Left colon (tissue), 2 donors: ENCODE measurements at places on chromosomes 4 and X. TPM values are rescaled to one million over a fixed set of nuclear protein-coding genes. Genes with fewer than 3 reads are reported as not detected.

DNA sequence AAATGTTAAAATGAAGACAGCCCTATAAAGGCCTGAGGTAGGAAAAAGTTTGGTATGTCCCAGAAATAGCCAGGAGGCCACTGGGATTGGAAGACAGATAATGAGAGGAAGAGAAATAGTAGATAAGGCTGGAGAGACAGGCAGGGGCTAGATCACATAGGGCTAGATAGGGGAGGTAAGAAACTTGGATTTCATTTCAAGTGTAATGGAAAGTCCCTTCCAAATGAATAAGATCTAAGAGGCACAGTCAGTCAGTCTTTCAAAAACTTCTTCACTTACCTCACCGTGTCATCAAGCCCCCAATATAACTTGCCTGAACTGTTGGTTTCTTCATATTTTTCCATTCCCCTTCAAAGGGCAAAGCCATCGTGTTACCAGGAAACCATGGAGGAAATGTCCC lies 121.8 kb downstream of the SPCS3 start:
- no peak for DNase-seq

- DNase-seq = no peak
These were observed 128.8 kb upstream of the GPC4 start for GRCh38 chrX:133544115-133544514.

GRCh38 chrX:49879656-49880277 lies 483 bp downstream of the USP27X start:
- no peak for DNase-seq

- no peak for DNase-seq
These were observed 102.1 kb upstream of the STS start for GRCh38 chrX:7045238-7045955.

DNA sequence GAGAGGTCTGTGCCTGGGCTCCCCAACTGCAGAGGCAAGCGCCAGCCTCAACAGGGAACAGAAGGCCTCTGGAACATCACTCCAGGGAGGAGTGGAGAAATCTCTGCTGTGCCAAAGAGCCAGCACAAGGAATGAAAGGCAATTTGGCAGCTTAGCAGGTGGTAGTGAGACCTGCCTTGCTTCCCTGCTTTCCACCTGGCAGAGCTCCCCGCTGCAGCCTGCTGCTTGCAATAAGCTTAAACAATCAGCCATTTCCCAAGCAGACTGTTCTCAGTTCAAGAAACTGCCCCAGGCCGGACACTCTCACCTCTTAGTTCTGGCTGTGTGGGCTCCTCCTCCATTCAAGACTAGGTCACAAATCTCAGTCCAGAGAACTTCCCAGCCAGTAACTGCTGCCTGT lies 370.6 kb downstream of the MAGEB5 start:
- no peak for DNase-seq

GRCh38 chrX:53681661-53682060 lies 4.9 kb downstream of the HUWE1 start:
- no peak for DNase-seq

DNA sequence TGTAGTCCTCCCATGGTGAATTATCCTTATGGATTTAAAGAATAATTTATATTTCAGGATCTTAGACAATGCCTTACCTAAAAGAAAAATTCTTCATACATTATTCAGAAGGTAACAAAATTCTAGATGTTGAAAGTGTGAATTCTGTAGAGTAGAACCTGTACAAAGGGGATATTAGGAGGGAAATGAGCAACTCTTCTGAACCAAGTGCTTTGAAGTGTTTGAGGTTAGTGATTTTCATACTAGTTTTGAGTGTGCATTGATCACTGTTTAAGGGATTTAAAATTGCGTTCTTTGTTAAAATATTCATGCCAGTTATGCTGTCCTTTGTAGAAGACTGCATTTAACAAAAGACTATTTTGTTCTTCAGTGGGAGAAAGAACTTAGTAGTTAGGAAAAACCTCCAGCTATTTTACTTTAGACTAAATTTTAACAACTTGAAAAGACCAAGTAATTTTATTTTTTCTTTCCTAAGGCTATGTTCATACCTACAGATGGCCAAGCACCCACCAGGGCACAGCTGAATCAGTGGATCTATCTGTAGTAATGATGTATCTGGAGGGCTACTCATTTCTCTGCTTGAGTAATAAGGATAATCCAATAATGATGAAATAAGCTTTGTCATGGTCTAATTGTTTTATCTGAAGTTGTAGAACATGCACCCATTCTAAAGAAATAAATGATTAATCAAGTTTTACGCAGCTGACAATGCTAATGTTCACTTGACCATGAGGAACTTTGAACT lies 134.3 kb upstream of the RPS6KA6 start:
- DNase-seq = no peak

DNA sequence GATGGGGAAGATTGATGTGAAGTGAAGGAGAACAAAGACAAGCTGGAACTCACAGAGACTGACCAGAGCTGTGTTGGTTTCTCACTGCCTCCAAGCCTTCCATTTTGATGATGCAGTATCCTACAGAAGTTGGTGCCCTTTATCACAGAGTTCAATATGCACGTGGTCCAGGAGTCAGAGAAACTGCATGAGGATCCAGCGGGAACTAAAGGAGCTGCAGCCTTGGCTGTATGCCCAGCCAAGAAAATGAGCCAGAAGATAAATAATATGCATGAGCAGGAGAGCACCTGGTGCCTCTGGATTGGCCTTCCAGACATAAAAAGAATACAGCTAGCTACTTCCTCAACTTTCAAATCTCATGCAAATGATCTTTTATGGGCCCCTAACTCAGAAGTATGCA lies 44.3 kb upstream of the DCLK2 start:
- DNase-seq = peak; percentile 62

- DNase-seq = peak; percentile 86
These were observed 1639.0 kb upstream of the IGFBP7 start for GRCh38 chr4:58749206-58749605.

GRCh38 chr4:78645853-78646757 lies 94.5 kb downstream of the ANXA3 start:
- DNase-seq = peak; percentile 54

GRCh38 chr4:10534820-10535219 lies 77.6 kb upstream of the ZNF518B start:
- DNase-seq = no peak

- no peak for DNase-seq
These were observed 486.0 kb upstream of the CTSO start for GRCh38 chr4:156439576-156440200.

DNA sequence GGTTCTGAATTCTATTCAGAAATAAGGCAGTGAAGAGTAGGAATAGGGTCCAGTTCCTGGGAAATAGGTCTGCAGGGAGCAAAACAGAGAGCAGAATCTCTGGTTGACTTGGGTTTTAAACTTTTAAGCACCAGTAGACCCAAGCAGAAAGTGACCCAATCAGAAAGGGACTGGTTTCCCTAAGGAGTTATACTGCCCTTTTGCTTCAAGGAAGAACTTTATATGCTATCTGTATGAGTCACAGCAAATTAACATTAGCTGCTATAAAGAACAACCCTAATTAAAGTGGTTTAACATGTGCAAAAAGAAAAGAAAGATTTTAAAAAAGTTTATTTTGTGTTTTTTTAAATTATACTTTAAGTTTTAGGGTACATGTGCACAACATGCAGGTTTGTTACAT lies 263.6 kb upstream of the EMCN start:
- DNase-seq = no peak

DNA sequence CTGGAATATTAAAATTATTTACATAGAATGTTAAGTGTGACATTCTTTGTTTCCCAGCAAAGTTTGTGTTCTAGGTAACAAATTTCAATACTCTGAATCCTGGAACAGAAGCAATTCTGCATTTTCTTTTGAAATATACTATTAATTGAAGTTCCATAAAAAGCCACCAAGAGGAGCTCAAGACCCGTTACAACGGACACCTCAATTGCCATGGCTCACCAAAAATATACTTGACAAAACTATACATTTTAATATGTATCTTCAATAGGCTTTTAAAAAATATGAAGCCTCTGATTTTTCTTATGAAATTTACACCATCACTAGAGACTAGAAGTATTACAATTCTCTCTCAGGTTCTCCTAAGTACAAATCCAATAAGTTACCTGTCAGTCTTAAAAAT lies 111.4 kb downstream of the NYX start:
- no peak for DNase-seq

- DNase-seq = no peak
These were observed 33.2 kb upstream of the MID1IP1 start for GRCh38 chrX:38768079-38768478.

DNA sequence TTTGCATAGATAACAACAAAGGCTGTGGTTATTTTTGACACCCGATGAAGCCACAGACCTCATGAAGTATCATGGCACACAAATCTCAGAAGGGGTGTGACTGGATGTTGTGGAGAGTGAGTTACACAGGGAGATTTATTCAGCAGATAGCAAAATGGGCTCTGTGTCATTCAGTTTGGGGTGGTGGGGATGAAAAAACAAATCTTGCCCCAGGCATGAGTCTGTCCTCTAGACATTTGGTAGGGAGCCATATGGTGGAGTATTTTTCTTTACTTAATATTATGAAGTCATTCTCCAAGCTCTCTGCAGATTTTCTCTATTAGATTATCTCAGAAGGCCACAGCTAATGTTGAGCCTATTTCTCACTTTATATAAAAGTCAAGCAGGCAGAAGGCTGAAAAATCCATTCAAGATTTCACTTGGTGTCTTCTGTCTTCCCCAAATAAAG lies 277.1 kb upstream of the TENM3 start:
- no peak for DNase-seq

DKK2 gene
- 0.12 TPM for total RNA-seq

VEGFD gene
- 3.9 TPM for total RNA-seq

CENPI gene
- total RNA-seq = 5.6 TPM

PRKG2 gene
- total RNA-seq = 8.0 TPM

CFAP299 gene
- not detected for total RNA-seq

ARHGAP10 gene
- total RNA-seq = 14.5 TPM

GPR82 gene
- 0.56 TPM for total RNA-seq

TACR3 gene
- not detected for total RNA-seq

GPM6B gene
- total RNA-seq = 9.3 TPM
